ENCODE measurements at places on chromosomes 5 and 9.

- DNase-seq, result no peak
Measured at GRCh38 chr9:113352006-113352405, 2.7 kb downstream of the BSPRY start.

GRCh38 chr5:130400091-130400490, 495.8 kb downstream of the CHSY3 start:
- no peak for DNase-seq

- DNase-seq, result no peak
Measured at GRCh38 chr9:104556830-104557634, 11.9 kb upstream of the OR13C8 start.

DNA sequence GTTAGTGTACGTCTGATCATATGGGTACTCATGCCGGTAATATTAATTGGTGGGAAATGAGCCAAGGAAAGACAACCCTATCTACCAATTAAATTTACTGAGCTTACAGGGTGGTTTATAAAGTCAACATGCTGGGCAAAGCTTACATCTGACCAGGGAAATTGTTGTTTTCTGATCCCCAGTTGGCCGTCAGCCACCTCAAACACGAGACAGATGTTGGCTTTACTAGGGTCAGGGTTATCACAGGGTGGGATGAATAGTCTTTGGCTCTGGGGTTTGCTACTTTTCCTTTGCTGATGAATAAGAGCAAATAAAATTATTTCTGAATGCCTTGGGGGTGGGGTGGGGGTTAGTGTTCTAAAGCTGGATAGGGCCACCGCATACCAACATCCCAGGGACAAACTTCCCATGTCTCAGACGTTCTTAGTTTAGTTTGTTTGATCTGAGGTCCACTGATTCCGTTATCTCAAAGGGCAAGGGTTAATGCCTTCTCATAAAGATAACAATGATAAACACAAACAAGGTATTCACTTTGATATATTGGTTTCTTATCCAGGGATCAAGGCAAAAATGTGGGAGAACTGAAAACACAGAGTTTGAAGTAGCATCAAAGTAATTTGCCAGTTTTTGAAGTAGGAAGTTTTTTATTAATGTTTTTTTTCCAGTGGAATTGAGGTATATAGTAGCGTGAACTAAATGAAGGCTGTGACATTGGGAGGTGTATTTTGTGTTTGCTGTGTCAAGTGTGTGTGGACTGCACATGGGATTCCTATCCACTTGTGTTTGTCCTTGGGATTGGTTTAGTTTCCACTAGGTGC, 109.1 kb upstream of the RPS23 start:
- no peak for DNase-seq

DNA sequence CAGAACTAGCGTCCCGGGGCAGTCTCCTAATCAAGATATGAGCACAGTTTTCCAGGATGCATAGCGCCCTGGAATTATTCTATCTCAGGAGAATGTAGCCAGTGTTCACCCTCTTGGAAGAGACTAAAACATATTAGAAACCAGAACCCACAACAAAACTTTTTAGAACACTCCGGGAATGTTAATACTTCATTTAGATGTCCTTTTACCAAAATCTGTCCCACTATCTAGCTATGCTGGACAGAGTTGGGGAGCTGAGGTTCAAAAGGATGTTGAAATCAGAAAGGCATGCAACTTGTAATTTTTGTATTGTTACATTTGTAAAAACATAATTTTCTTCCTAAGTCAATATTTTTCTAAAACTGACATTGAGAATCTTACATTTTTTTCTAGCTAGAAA, 386.5 kb upstream of the RFX3 start:
- no peak for DNase-seq

GRCh38 chr5:65332591-65332990, 149.1 kb downstream of the ADAMTS6 start:
- DNase-seq, result no peak

GRCh38 chr5:1720396-1721110, 79.1 kb downstream of the MRPL36 start:
- DNase-seq, result no peak

DNA sequence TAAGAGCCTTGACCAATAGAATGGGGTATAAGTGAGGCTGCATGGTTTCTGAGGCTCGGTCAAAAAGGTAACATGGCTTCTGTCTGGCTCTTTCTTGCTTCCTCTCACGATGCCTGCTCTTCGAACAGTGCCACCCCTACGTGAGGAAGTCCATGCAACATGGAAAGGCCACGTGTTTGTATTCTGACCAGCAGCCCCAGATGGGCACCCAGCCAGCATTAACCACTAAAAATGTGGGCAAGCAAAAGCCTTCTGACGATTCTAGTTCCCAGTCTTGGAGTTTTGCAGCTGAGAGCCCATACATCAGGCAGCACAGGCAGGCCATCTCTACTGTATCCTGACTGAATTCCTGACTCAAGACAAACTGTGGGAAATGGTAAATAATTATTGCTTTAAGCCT, 24.2 kb upstream of the NREP start:
- DNase-seq, result no peak

- DNase-seq, result no peak
Measured at GRCh38 chr5:94901191-94901979, 282.9 kb downstream of the SLF1 start.

GRCh38 chr9:23611869-23612268, 214.2 kb downstream of the ELAVL2 start:
- no peak for DNase-seq

DNA sequence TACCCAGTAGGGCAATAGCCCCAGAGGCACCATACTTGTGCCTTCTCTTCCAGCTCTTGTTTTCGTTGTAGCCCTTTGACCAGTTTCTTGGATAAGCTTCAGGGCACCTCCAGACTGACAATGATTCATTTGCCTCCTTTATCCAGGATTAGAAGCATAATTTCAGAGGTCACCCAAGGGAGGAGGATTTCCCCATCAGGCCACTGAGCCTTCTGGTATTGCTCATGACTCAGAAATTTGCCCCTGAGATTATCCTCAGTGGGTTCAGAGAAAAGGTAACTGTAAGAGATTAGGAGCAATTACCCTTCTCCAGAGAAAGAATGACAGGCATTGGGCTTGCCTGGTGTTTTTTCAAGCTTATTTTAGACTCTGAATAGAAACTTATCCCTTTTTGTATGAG, 147.9 kb downstream of the MSX2 start:
- DNase-seq, result no peak

- peak; percentile 31 for DNase-seq
Measured at GRCh38 chr5:116135344-116135743, 50.5 kb downstream of the COMMD10 start.

GRCh38 chr9:101477214-101477613, 41.6 kb upstream of the ALDOB start:
- DNase-seq, result no peak

DNA sequence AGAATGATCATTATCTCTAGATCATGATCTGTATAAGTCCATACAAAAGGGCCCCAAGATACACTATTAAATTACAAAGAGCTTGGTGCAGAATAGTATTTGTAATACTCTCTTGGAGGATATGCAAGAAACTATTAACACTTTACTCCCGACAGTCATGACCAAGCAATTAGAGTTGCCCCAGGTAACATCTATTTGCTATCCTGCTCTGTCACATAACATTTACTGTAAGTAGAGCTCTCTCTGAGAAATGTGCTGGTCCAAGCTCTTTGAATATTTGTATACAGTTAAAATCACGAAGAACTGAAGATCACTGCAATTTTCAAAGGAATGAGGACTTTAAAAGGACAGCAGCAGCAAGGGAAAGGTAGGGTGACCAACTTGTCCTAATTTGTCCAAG, 553.7 kb downstream of the RAB3C start:
- DNase-seq, result no peak

DNA sequence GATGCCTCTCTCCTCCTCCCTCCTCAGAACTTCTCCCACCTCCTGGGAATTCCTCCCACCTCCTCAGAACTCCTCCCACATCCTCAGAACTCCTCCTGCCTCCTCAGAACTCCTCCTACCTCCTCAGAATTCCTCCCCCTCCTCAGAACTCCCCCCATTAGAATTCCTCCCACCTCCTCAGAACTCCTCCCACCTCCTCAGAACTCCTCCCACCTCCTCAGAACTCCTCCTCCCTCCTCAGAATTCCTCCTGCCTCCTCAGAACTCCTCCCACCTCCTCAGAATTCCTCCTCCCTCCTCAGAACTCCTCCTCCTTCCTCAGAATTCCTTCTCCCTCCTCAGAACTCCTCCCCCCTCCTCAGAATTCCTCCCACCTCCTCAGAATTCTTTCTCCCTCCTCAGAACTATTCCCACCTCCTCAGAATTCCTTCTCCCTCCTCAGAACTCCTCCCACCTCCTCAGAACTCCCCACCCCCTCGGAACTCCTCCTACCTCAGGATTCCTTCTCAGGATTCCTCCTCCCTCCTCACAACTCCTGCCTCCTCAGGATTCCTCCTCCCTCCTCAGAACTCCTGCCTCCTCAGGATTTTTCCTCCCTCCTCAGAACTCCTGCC, 23.9 kb downstream of the SLC46A2 start:
- DNase-seq, result no peak

DNA sequence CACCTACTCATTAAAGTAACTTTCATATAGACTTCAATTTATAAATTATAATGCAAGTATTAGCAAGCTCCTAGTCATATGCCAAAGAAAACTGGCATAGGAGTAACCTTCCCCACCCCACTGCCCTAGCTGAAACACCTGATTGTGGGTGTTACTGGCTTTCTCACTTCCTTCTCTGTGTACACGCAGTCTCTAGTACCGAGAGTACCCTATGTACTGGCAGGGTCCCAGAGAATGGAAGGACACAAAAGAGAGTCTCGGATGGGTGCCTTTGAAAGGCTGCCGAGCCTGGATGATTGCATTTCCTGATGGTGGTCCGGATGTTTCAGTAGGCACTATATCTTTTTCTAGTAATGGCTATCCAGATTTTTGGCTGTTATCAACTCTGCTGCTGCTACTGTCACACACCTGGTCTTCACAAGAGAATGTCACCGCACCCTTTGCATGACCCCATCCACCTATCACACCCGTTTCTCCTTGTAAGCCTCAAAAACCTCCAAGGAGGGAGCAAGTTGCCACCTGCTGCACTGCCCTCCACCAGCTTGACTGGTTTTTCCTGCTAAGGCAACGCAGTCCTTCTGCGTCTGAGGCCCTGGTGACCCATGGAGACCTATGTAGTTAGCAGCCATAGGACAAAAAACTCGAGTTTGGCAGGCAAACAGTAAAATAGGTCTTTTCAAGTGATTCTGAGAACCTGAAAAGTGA, 53.8 kb upstream of the CLINT1 start:
- no peak for DNase-seq

GRCh38 chr5:77924081-77924480, 147.9 kb upstream of the TBCA start:
- DNase-seq, result no peak

DNA sequence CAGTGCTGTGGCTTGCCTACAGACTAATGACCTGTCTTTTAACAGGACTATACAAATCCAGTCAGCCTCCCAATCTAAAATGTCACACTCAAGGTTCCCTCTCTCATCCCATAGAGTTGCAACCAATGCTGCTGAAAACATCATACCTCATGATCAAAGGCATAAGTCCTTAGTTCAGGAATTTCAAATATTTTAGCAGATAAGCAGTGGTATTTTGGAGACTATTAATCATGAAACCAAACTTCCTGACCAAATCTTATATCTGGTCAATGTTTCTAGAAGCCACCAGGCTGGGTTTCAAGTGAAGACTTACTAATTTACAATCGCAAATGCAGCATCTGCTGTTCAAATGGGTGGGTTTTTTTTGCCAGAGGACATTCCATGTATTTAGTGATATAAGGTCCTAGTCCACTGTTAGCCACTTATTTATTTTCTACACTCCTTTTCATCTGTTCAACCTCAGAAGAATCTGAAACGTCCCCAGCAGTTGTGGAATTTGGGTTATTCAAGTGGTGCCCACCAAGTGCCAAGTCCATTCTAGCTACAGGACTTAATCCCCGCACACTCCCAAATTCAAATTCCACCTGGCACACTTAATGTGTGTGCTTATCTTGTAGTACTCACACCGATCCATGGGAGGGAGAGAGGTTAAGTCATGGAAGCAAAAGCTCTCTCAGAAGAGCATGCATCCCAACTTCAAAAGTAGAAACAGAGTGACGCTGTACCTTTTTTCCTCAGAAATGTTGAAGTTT, 5.8 kb downstream of the TAS2R1 start:
- no peak for DNase-seq

DNA sequence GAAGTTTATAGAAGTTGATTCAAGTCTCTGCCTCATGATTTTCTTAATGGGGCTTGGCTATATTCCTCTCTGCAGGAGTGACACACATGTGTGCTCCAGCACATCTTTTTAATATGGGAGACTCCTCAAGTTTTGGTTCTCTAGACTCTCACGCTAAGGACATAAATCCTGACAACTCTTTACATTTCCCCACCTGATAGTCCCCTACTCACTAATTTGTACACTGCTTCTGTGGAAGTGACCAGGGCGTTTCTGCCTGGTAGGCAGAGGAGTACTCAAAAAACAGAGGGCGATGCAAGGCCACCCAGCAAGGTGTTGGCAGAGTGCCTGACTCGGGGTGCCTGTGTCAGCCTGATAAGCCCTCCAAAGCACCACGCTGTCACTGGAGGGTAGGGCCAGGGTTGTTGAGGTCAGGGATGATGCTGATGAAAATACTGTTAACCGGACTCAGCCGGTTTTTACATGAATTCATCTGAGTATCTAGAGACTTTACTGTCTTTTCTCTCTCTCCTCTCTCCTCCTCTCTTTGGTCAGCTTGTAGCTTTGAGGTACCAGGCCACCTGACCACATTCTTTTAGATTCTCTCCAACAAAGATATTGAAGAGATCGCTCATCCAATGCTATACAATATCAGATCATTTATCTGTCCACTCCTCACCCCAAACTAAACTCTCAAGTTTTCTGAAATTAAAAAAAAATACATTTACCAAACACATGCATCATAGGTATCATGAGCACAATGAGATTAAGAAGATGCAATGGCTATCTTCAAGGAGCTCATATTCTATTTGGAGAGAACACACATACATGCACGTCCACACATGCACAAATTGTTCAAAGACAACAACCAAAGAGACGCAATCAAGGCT, 205.2 kb downstream of the PIK3R1 start:
- DNase-seq, result no peak

DNA sequence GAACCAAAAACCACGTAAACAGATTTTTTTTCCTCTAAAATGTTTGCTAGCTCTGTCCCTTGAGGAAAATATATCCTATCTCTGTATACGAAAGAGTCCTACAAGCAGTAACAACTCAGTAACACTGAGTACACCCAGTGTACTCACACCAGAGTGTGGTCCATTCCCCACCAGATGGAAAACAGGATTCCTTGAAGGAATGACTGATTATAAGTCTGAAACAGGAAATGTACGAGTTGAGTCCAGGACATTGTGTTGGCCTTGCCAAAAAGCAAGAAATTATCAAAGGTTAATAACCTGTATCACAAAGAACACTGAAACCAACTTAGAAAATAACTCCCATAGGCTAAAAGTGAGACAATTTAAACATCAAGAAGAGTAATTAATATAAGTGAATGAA, 20.4 kb downstream of the GOLPH3 start:
- no peak for DNase-seq

Measured in activated naive CD4-positive, alpha-beta T cell treated with anti-CD3 and anti-CD28 coated beads for 36 hours (primary cell).